ENCODE measurements at places on chromosomes 1 and 21.
A peak's percentile ranks its signal among the peaks of the same experiment; 100 is the strongest.

- DNase-seq, result no peak
These were observed 7.1 kb upstream of the OR10K1 start for GRCh38 chr1:158454537-158454936.

DNA sequence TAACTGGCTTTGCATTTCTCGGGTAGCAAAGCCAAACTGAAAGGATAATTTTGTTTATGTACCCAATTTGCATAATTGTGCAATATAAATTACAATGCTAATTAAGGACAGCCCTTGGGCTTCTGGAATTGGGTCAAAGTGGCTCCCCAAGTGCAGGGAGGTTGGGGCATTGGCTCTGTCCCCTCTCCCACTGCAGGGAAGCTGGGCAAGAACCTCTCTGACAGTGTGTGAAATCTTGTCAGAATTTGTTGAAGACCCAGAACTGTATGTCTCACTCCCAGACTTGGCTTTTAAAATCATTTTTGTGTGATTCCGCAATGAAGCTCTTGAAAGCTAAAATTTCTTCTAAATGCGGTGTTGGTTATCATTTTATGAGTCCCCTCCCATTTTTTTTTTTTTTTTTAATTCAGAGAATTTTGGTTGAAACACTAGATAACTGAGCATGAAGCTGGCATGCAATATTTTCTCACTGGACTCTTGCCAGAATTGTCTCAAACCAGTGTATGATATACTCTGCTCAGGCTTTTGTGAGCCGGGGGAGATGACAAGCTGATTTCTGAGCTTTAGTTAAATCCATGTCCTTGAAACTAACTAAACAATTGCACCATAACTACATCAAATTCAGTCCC lies 878.9 kb upstream of the CXADR start:
- DNase-seq, result no peak

- DNase-seq, result no peak
These were observed 3.4 kb upstream of the HEYL start for GRCh38 chr1:39642796-39643195.

DNA sequence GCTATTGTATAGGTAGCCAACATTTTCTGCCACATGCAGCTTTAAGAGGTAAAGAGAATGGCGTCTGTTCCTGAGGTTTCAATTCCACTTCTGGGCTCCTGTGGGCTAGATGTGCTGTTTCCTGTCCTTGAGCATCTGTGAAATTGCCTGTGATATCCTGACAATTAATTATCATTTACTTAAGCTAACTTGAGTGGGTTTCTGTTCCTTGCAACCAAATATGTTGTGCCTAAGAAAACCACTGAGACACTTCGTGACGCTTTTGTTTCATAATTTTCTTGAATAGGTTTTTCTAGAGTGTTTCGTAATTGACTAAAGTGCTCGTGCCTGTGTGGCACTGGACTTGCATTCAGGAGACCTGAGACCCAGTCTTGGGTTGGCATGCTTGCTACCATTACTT lies 127.3 kb upstream of the POU3F1 start:
- DNase-seq, result no peak

GRCh38 chr1:18297896-18298648 lies 182.7 kb upstream of the KLHDC7A start:
- DNase-seq, result no peak

GRCh38 chr1:224745394-224745793 lies 129.3 kb downstream of the CNIH3 start:
- no peak for DNase-seq

DNA sequence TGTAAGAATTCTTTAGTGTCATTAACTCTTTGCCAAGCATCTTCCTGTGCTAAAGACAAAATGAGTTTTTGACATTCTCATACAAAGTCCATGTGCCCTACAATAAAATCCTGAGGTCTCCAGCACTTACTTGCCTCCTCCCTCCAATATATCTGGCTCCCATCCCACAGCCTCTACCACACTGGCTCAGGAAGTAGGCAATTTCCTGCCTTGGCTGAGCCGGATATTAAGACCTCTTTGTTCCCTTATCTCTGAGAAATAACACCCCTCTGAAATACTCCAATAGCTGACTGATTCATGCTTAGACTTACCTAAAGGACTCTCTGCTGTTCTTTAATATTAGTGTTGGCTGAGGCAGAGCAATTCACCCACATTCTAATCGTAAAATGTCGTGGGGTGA lies 37.6 kb upstream of the GORAB start:
- no peak for DNase-seq

GRCh38 chr1:77412069-77412819 lies 130.4 kb downstream of the AK5 start:
- no peak for DNase-seq

DNA sequence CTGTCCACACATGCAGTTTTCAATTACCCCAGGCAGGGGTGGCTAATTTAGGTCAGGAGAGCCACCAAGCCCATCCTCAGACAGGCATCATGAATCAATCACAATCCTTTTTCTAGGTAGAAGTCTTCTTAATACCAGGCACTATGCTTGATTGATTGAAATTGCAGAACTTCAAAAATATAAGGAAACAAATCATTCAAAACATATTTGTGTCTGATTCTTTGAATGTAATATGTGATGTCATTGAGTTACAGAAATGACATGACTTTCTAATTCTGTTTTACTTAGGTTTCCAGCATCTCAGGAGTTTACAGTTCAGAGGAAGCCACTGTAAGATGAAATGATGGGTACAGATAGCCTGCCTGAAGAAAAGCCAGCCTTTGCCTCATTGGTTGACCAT lies 26.7 kb downstream of the RXRG start:
- no peak for DNase-seq

GRCh38 chr1:212920246-212920645 lies 30.1 kb upstream of the VASH2 start:
- DNase-seq, result no peak

- DNase-seq, result no peak
These were observed 20.7 kb downstream of the METTL13 start for GRCh38 chr1:171802207-171802606.

DNA sequence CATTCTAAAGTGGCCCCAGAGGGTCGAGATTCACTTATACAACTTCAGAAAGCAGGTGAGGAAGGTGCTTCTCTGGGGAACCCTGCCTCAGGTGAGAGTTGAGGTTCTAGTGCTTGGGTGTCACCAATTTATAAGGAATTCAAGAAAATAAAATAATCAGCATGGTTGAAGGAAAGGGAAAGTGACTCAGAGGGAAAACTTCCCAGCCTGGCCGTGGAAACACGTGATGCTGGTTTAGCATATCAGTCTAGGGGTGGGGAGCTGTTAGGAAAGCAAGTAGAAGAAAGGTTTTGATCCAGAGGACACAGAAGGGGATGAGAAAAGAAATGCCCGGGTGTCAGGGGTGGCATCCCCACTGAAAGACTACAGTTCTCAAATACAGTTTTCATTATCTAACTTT lies 37.7 kb upstream of the TMEM125 start:
- DNase-seq, result no peak

- no peak for DNase-seq
These were observed 87.2 kb upstream of the SOX13 start for GRCh38 chr1:203985676-203986075.

GRCh38 chr1:168693197-168693871 lies 35.7 kb downstream of the DPT start:
- no peak for DNase-seq

DNA sequence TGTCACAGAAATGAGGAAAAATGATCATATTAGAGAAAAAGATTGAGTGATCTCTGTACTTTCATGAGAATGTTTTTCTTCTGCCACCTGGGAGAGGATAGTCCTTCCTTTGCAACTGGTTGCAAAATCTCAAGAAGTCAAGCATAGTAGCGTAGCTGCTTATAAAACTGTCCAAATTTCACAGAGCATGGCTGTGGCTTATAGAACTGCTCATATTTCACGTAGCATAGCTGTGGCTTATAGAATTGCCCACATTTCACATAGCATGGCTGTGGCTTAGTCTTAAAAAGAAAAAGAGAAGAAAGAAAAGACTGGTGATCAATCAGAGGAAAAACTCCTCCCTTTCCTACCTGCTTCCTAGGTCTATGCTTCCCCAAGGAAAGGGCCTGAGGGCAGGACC lies 329.5 kb downstream of the SIPA1L2 start:
- DNase-seq, result no peak

DNA sequence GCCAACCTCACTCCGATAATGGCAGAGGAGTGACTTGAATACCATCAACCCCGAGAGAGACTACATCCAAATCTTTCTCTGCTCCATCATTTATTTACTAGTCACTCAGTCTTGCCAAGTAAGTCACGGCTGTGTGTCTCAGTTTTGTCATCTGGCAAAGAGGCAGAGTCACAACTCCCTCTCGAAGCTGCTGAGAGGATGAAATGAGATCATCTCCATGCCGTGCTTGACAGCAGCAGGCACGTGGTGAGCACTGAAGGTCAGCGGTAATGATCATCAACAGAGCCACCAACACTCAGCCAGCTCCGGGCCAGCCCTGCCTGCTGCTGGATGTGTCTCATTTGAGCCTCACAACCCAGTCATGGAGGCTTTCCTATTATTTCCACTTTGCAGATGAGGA lies 19.9 kb downstream of the ALDH4A1 start:
- no peak for DNase-seq

GRCh38 chr1:181166377-181167196 lies 78.1 kb downstream of the IER5 start:
- peak; percentile 52 for DNase-seq

DNA sequence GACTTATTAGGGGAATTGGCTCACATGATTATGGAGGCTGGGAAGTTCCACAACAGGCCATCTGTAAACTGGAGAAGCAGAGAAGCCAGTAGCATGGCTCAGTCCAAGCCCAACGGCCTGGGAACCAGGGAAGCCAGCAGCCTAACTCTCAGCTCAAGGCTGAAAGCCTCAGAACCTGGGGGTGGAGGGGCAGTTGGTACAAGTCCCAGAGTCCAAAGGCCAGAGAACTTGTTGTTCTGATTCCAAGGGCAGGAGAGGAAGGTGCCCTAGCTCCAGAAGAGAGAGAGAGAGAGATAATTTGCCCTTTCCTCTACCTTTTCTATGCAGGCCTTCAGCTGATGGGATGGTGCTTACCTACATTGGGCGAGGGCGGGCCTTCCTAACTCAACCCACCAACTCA lies 55.3 kb downstream of the MAN1C1 start:
- no peak for DNase-seq

- DNase-seq, result no peak
These were observed 11.7 kb downstream of the CD2 start for GRCh38 chr1:116765962-116766361.

GRCh38 chr21:28893687-28894086 lies 99.0 kb downstream of the LTN1 start:
- no peak for DNase-seq

GRCh38 chr1:22239378-22239777 lies 96.5 kb upstream of the WNT4 start:
- DNase-seq, result no peak

DNA sequence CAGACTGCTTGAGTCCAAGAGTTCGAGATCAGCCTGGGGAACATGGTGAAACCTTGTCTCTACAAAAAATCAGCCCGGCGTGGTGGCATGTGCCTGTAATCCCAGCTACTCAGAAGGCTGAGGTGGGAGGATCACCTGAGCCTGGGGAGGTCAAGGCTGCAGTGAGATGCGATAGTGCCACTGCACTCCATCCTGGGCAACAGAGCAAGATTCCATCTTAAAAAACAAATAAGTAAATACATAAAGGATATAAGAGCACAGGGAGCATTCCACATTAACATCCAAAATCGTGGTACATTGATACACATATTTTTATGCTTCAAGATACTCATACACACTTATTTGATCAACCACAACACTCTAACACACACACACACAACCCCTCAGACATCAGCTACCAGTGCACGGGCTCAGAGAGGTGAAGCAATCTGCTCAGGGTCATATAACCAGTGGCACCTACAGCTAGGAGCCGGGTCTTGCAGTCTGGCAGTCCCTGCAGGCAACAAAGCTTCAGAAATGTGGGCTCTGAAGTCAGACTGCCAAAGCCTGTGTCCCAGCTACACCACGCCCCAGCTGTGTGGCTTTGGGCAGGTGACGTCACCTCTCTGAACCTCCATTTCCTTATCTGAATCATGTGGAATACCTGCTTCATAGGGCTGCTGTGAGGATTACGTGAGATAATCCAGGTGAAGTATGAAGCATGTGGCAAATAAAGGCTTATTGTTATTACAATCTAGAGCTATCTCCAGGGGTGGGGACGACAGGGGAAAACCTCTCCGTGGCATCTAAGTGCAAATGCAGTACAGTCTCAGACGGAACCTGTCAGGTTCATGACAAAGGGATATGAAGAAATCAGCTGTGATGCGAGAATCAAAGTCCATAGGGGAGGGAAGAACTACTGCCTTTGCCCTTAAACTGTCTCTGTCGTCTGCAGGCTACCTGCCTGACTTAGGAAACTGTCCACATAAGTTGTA lies 4.8 kb upstream of the CRYBG2 start:
- peak; percentile 49 for DNase-seq

GRCh38 chr1:201219481-201220387 lies 29.1 kb downstream of the IGFN1 start:
- no peak for DNase-seq

- no peak for DNase-seq
These were observed 87.7 kb downstream of the RAB3GAP2 start for GRCh38 chr1:220184506-220184905.

DNA sequence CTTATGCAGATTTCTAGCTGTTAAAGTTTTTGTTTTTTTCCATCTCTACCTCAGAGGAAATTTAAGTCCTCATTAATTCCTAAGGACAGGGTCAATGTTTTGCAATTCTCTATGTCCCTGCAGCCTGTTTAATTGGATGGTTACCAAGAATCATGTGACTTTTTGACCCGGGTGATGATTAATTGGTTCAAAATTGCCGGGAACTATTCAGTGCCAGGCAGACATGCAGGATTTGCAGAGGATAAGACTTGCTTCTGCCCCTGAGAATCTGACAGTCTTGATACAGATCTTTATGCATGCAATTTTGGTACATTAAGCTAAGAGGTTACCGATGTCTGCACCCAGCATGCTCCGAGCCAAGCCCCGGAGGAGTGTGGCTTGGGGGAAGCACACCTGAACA lies 87.9 kb downstream of the PLPP3 start:
- DNase-seq, result no peak

- DNase-seq, result no peak
These were observed 7.1 kb upstream of the PLEKHM2 start for GRCh38 chr1:15676688-15677661.

- DNase-seq, result no peak
These were observed 218.7 kb upstream of the VAMP3 start for GRCh38 chr1:7552402-7552801.

DNA sequence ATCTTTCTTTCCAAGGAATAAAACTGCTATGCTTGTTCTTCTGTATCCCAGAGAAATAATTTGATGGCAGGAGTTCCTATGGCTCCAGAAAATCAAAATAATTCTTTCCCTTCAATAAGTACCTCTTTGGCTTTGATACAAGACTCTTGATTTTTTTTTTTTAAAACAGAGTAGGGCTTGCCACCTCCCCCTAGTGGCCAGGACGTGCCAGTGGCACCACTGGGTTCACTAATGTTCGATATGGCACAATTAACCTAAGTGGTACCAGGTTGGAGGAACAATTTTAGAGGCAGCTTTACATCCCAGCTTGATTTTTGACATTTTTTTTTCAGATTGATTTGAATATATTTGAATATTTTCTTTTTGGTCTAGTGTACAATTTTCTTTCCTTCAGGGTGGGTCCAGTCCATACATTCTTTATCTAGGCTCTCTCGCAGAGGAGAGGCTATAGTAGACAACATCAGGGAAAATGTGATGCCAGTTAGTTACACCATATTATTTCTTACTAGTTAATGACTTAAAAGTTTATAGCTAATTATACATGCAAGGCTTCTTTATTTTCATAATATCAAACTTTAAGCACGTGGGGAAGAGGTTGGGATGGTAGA lies 330.9 kb downstream of the S1PR1 start:
- no peak for DNase-seq

- no peak for DNase-seq
These were observed 46.3 kb downstream of the XCL2 start for GRCh38 chr1:168497376-168497950.
